Activated effector memory CD4-positive, alpha-beta T cell treated with anti-CD3 and anti-CD28 coated beads, Interleukin-2, amount 50 U/mL, for 16 hours (primary cell): ENCODE measurements at places on chromosomes 2 and 18.

GRCh38 chr2:190182071-190182524 lies 119.6 kb upstream of the MSTN start:
- no peak for DNase-seq

GRCh38 chr2:205556841-205557539 lies 125.3 kb upstream of the NRP2 start:
- no peak for DNase-seq

DNA sequence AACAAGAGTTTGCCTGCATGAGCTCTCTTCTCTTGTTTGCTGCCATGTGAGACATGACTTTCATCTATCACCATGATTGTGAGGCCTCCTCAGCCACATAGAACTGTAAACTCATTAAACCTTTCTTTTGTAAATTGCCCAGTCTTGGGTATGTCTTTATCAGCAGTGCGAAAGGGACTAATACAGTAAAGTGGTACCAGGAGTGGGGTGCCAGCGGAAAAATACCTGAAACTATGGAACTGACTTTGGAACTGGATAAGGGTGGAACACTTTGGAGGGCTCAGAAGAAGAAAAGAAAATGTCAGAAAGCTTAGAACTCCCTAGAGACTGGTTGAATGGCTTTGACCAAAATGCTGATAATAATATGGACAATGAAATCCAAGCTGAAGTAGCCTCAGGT lies 260.9 kb downstream of the DSC3 start:
- no peak for DNase-seq

DNA sequence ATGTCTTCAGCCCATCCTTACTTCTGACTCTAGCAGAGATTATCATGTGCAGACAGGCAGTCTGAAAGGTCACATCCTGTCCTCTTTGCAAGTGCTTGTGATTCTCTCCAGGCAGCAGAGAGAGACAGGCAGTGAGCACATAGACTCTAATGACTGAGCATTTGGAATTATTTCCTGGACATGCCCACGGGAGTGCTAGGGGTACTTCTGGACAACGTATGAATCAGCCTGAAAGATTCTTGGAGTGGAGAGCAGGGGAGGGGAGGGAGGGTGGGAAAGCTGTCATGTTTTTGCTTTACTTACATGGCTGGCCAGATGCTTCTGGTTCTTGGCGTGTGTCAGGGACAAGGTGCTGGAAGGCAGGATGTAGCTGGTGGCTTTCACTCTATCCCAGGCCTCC lies 150.6 kb downstream of the RIF1 start:
- DNase-seq = no peak

DNA sequence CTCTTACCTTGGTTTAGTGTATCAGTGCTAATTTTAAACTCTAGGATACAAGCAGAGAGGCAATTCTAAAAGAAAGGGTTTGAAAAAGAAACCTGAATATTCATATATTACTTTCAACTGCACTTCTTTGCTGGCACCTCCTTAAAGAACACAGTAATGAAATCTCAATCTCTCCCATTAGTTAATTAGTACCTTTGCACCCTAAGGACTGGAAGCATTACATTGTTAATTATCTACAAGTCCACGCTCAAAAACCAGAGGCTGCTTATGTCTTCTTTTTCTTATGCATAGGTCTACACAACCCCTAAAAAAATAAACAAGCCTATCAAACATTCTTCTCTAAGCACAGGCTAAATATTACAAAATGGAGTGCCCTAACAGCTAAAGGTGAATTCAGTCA lies 20.2 kb downstream of the EPHA4 start:
- DNase-seq = no peak

DNA sequence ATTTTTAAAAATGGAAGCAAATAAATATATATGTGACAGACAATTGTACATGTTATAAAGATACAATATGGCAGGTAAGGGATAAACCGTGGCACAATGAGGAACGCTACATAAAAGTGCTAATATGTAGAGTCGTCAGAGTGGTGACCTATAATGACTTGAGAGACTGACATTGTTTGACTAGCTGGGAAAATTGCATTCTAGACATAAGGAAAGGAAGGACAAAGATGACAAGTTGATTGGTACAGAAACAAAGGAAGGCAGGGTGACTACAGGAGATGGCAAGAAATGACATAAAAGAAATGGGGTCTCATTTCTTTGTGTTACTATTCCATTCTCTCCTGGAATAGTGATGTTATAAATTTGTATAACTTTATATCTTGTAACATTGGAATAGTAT lies 420.4 kb downstream of the DSC3 start:
- no peak for DNase-seq

GRCh38 chr2:20641123-20641985 lies 9.5 kb downstream of the HS1BP3 start:
- DNase-seq = no peak

- no peak for DNase-seq
These were observed 97.8 kb upstream of the PMAIP1 start for GRCh38 chr18:59802031-59802430.

GRCh38 chr2:30394096-30394495 lies 53.0 kb upstream of the LCLAT1 start:
- DNase-seq = no peak

GRCh38 chr2:33334083-33334482 lies 142.4 kb upstream of the RASGRP3 start:
- DNase-seq = no peak

DNA sequence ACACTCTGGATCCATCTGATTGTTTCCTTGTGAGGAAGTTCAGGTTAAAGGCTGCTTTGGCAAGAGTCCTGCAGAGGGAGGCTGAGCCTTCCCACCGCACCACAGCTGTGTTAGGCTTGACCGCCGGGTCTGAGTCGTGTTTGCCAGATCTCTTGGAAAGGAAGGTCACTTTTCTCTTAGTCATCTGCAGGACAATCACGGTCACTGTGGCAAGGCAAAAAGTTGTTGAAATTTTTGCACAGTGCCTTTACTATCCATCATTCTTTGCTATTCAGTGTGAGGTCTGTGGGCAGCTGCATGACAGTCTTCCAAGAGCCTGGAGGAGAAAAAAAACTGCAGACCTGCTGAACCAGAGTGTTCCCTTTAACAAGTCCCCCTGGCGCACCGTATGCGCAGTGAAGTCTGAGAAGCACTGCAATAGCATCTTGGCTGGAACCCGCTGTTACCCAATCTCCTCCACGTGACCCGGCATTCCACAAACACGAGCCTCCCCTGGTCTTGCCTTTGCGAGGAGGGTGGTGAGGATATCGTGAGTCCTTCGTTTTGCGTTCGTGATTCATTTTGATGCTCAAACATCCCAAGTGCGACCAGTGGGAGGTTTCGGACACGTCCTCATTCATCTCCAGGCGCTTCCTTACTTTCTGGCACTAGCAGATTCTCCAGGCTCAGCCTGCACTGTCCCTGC lies 23.0 kb downstream of the BIN1 start:
- no peak for DNase-seq

- no peak for DNase-seq
These were observed 45.0 kb downstream of the MBP start for GRCh38 chr18:77087393-77088141.

DNA sequence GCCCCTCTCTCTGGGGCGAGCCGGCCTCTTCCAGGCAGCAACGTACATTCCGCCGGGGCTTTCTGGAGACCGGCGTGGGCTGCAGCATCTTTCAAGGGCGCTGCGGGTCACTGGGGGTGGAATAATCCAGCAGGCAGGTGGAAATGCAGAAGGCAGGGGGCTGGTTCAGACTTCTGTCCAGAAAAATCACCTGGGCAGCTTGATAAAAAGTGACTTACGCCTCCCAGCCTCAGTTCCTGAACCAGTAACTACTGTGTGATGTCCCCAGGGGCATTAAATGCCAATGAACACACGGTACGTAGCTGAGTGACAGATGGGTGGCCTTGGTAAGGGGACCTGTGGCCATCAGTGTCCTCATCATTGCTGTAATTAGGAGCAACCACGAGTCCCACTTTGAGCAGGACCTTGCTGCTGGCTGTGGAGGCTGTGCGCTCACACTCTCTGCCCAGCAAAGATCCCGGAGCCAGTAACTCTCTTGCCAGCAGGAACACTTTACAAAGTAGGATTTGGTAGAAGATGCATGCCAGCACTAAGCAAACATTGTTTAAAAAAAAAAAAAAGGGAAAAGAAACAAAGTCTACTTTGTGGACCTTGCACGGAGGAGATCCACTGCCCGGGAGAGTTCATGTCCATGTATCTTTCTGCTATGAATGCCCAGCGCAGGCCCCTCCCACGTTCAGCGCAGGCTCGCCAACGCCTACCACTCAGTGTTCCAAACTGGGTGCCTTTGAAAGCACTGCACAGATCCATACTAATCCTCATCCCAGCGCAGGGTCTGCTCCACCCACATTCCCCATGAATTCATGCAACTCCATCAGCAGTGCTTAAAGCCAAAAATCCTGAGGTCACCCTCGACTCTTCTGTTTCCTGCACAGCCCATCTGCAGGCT lies 177.3 kb downstream of the HDAC4 start:
- DNase-seq = peak; percentile 50

GRCh38 chr2:88838165-88838635 lies 146.7 kb downstream of the RPIA start:
- DNase-seq = no peak

GRCh38 chr2:130390460-130391057 lies 34.7 kb downstream of the PTPN18 start:
- DNase-seq = no peak

GRCh38 chr2:45524016-45524415 lies 87.1 kb downstream of the SRBD1 start:
- DNase-seq = no peak

DNA sequence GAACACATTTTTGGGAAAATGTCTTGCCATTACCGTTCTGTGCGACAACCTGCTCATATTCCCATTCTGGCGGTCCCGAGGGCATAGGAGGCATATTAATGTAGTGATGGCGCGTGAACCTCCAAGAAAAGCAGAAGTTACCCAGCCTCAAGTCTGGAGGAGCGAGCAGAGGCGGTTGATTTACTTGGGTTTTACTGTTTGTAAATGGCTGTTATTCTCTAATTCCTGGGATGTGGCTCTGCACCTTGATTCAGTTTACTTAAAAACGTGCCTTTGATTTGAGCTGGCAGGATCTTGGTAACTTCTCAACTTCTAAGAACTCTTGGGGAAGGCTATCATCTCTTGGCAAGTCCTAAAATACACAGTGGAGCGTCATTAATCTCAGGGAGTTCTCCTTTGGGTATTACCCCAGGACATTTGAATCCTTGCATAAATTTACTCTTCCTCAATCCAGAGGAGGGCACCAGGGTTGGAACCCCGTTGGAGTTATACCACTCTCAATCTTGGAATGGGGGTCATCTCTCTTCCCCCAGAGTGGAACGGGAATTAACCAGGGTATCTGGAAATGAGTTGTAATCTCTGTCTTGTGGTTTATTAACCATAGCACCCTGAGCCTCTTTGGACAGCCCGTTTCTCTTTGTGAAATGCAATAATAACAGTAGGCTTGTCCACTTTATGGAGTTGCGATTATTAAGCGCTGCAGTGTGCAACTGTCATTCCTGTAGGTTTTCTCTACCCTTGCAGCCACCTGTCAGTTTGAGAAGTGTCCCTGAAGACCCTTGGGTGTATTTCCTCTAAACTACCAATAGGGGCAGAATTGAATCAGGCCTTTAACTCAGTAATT lies 2.1 kb downstream of the HK2 start:
- no peak for DNase-seq

DNA sequence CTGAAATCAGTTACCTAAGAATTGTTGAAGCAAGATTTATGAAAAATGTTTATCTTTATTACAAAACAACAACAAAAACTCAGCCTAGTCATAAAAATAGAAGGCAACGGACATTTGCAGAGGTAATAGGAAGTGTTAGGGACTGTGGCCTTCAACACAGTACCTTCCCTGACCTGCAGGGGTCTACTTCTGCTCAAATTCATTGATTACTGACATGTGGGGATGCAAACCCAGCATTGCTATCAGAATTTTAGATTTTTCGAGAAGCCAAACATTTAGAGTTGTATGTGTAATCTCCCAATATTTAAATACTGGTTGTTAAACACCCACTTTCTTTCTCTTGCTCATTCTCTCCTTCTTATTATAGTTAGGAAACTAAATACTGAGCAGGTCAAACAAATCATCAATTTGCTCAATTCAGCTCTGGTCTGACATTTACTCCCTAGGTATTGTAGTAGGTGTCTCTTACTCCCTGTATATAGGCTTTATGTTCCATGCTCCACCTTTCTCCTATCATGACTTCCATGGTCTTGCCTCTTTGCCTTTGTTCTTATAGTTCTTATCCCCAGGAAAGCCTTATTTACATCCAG lies 198.5 kb downstream of the UBE2E3 start:
- DNase-seq = peak; percentile 64

GRCh38 chr2:210360412-210360811 lies 45.4 kb upstream of the MYL1 start:
- no peak for DNase-seq

- DNase-seq = no peak
These were observed 1.2 kb upstream of the NMUR1 start for GRCh38 chr2:231531466-231531865.

DNA sequence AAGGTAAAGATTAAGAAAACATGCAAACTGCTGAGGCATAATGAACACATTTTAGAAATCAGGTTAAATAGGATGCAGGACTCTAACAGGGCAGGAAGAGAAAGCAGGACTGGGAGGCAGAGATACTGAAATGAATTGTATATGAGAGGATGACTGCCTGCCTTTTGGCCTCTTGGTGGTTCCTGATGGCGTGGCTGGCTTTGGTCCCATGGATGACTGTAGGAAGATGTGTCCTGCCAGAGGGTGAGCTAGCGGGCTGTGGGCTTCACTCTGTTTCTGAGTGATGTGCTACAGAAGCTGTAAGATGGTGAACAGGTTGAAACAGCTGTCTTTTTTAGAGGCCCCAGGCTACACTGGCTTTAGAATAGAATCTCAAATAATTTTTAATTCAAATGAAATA lies 517.0 kb downstream of the SLC4A3 start:
- no peak for DNase-seq

DNA sequence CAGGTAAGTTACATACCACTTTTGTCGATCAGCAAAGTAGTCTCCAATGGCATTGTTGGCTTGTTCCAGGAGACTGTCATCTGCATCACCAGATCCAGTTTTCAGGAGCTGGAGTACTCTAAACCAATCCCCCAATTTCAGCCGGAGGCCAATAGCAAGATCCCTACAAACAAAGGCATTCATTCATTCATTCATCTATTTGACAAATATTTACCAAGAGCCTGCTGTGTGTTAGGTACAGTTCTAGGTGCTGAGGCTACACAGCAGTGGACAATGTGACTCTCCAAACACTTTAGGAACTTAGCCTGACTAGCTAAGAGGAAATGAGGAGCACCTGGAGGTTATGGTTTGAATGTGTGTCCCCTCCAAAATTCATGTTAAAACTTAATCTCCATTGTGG lies 34.4 kb upstream of the TTC32 start:
- DNase-seq = no peak

- DNase-seq = peak; percentile 46
These were observed 47.7 kb downstream of the SMAD7 start for GRCh38 chr18:48902856-48903601.

- DNase-seq = no peak
These were observed 95.2 kb upstream of the GULP1 start for GRCh38 chr2:188196343-188197008.

DNA sequence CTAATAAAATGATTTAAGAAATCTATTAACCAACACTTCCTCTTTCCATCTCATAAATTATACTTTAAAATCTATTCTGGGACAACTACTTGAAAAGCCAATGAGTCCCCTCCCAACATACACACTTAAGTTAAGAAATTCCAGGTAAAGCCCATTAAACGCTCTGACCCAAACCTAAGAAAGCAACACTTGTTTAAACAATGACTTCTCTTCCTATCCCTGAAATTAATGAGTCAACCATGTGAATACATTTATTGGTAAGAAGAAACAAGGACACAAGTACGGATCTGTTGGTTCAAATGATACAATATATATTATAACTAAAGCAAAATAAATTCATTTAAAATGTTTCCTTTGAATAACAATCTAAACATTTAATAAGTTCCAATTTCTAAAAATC lies 279.4 kb downstream of the ERBB4 start:
- no peak for DNase-seq

- DNase-seq = no peak
These were observed 433.2 kb upstream of the RGPD4 start for GRCh38 chr2:107393516-107393915.
